ENCODE measurements at places on chromosomes 12 and 14.

DNA sequence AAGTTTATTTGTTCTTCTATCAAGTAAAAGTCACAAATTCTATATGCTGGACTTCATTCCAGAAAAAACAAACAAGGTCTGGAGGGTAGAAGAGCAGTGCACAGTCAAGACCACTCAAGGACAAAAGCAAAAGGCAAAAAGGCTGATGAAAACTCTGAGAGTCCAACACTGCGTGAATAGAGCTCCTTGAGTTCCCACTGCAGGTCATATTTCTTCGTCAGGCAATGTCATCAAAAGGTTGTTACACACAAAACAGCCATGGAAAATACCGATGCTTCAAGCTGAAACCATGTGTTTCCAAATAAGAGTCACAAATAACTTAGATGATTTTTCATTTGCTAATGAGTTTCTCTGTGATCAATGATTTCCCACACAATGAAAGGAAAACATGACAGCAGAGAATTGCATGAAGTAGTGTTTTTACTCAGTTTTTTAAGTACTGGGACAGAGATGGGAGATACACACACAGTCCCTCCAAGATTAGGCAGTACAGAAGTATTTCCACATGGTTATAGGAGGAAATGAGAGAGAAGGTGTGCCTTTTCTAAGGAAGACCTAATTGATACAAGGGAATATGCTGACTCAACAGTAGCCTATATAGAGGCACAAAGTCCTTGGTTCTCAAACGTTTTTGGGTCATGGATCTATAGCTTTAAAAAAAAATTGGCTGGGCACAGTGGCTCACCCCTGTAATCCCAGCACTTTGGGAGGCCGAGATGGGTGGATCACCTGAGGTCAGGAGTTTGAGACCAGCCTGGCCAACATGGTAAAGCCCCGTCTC lies 177.7 kb downstream of the MED13L start:
- no peak for DNase-seq

DNA sequence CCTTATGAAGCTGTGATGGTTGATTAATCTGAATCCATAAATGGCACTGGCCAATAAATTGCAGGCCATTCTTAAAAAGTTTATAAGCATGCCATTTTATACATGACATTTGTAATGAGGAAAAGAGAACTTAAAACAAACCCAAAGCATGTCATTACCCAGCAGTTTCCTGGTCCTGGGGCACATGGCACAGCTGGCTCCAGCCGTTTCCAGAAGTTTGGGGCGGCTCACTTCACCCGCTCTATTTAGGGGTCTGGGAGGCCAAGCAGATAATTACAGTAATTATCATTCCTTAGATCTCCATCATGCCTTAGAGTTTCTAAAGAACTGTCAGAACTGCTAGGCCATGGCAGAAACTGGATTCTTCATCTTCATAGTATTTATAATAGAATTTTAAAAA lies 6.4 kb downstream of the ADGRD1 start:
- no peak for DNase-seq

- no peak for DNase-seq
These were observed 98.3 kb upstream of the EVL start for GRCh38 chr14:99966912-99967311.

- DNase-seq = no peak
These were observed 357 bp downstream of the HOMEZ start for GRCh38 chr14:23285530-23286019.

Data from AG20443 (cell line).